ENCODE measurements at places on chromosomes 11 and 22. TPM values are rescaled to one million over a fixed set of nuclear protein-coding genes. Genes with fewer than 3 reads are reported as not detected.

GRCh38 chr11:107691000-107691750 is 20.7 kb downstream of the SLN start:
- no peak for DNase-seq

DNA sequence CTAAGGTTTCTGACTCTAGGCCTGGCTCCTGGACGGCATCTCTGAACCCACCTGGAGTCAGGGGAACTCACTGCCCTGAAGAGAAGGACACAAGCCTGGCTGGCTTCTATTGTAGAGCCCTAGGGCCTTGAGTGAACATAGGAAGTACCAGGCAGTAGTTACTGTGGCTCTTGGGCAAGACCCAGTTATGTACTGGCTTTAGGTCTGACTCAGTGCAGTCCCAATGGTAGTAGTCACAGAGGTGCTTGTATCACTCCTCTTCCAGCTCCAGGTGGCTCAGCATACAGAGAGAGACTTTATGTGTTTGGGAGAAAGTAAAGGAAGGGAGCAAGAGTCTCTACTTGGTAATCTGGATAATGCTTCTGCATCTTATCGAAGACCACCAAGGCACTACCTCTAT is 13.9 kb upstream of the PAK1 start:
- no peak for DNase-seq

GRCh38 chr11:101091781-101092180 is 37.8 kb downstream of the PGR start:
- DNase-seq = no peak

DNA sequence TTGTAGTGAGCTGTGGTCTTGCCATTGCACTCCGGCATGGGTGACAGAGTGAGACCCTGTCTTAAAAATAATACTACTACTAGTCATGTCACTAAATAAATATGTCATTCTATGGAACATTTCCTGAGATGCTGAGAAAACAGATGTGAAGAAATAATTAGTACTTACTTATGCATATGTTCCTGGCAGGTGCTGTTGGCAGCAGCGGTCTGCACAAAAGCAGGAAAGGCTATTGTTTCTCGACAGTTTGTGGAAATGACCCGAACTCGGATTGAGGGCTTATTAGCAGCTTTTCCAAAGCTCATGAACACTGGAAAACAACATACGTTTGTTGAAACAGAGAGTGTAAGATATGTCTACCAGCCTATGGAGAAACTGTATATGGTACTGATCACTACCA is 8.8 kb downstream of the ARCN1 start:
- DNase-seq = no peak

DNA sequence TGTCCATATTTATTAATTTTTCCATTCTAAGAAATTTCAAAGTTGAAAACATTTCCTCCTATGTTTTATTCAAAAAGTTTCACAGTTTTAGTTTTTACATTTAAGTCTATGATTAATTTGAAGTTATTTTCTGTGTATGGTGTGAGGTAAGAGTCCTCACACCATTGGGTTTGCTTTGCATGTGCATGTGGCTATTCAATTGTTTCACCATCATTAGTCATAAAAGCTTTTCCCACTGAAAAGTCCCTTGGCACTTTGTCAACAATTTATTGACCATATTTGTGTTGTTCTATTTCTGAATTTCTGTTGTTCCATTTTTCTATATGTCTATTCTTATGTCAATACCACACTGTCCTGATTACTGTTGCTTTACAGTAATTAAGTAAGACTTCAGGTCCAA is 186.5 kb downstream of the KIF18A start:
- DNase-seq = no peak

DNA sequence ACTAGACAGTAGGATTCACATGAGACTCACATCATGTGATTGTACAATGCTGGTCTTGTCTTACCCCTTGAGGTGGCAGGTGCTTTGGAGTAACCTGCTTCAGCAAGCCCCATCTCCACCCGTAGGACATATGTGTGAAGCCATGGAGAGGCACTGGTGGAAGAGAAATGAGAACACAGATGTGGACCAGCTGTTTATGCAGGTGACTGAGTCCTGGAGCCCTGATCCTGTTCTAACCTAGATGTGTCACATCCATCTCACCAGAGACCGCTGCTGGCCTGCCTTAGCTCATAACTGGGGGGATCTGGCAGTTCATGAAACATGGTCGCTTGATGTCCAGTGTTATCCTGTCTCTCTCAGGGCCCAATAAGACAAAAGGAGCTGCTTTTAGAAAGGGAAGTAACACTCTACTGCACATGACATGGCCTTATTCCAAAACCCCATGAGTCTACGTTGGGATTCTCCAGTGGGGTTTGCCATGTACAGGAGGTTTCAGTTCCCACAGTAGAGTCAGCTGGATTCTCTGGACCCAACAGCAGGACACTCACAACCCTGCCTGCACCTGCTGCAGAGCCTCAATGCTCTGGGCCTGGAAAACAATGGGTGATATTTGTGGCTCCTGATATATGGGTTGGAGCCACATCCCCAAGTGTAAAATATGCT is 62.0 kb downstream of the GGTLC2 start:
- DNase-seq = no peak

GRCh38 chr11:110737593-110737992 is 25.4 kb upstream of the ARHGAP20 start:
- DNase-seq = no peak

Gene TMA7B
- total RNA-seq = not detected

- no peak for DNase-seq
Observed at GRCh38 chr11:118200497-118200896, 24.1 kb upstream of the SCN2B start.

GRCh38 chr11:110891411-110891810 is 179.2 kb upstream of the ARHGAP20 start:
- no peak for DNase-seq

- DNase-seq = no peak
Observed at GRCh38 chr11:64870176-64870892, 8.1 kb downstream of the EHD1 start.

Gene TBX1
- total RNA-seq = not detected

DNA sequence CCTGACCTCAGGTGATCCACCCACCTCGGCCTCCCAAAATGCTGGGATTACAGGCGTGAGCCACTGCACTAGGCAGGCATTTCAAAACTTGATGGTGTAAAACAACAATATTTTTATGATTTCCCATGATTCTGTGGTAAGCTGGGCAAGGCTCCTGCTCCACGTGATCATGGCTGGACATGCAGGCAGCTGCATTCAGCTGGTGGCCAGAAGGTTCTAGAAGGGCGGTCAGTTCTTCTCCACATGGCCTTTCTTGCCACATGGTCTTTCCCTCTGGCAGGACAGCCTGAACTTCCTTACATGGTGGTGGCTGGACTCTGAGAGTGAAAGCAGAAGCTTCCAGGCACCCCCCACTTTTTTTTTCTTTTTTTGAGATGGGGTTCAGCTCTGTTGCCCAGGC is 9.9 kb upstream of the RASD2 start:
- no peak for DNase-seq

- peak; percentile 49 for DNase-seq
Observed at GRCh38 chr11:65225279-65226102, 36.3 kb upstream of the POLA2 start.
